Stimulated activated CD4-positive, alpha-beta T cell treated with anti-CD3 and anti-CD28 coated beads, Interleukin-2, amount 100 ng/mL, for 24 hours (primary cell): ENCODE measurements at places on chromosomes 4 and X.

DNA sequence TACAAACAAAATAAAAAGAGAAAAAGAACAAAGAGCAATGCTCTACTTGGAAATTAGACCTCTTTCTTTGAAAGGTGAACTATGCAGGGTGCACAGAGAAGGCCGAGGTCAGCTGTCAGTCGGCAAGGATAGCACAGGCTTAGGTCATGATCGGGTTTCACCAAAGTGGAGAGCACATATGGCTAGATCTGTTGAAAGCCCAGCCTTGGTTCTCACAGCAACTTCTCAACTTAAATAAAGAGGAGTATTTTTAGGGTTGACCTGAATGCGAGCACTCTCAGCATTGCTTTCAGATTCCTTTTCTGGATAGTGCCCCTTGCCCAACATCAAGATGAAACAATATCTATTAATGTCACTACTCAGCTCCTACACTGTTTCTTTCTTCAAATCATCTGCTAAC lies 122.9 kb upstream of the GPC4 start:
- no peak for DNase-seq

- DNase-seq = peak; percentile 30
Measured at GRCh38 chr4:153221783-153222706, 17.8 kb downstream of the TRIM2 start.

DNA sequence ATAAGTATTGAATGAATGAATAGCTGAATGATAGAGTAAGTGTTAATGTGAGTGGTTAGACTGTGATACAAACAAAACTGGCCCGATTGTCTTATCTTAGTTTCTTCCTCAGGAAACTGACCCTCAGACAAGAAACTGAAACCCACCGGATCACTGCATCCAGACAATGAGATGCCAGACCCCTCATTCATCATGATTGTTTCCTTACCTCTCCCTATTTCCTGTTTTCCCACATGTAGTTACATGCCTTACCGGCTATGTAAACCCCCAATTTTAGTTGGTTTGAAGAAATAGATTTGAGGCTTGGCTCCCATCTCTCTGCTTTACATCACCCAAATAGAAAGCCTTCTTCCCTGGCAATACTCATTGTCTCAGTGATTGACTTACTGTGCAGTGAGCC lies 218.9 kb upstream of the PPP1R2C start:
- DNase-seq = no peak

DNA sequence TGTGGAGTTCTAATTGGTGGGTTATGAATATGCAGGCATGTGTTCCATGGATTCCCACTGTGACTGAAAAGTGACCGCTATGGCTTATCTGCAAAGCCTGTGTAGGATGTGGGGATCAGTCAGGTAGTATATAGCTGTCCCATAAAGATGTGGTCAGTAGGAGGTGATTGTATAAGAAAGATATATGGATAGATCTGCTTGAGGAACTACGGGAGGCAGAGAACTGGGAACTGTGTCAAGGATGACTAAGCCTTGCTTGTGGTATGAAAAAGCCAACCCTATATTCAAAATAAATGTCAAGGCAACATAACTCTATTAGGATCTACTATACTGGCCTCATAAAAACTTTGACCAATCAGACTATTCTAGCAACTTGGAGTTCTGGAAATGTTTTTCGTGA lies 185.2 kb downstream of the KLHL4 start:
- DNase-seq = no peak

DNA sequence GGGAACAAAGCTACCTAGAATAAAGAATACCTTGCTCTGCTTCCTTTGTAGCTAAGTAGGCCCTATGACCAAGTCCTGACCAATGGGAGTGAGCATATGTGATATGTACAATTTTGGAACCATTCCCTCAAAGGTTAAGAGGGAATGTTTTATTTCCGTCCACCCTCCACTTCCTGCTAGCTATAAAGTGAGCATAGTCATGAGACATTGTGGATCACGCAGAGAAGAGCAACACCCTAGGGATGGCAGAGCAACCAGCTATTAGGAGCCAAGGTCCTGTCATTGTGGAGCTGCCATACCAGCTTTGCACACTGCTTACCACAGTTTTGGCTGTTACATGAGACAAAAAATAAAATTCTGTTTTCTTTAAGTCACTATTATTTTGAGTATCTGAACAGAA lies 45.8 kb upstream of the RNF128 start:
- no peak for DNase-seq
